ENCODE measurements at places on chromosomes 12 and 14.

DNA sequence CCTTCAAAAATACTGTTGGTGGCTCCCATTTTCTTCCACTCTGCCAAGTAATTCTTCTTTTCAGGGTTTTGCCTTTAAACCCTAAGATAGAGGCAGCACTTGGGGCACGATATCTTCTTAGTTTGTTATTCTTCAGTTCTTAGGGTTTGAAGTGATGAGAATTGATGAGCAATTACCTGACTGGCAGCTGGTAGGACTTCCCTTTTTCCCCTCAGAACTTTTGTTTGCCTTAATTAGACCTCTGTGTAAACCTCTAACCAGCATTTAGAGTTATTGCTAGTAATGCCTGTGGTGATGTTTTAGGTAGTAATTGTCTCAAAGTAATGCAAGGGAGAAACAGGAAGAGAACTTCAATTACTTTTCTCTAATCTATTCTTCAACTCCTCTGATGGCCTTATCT is 683.5 kb downstream of the RPL10L start:
- no peak for DNase-seq

- peak; percentile 2 for DNase-seq
These were observed 197.0 kb downstream of the DAD1 start for GRCh38 chr14:22391908-22392565.

DNA sequence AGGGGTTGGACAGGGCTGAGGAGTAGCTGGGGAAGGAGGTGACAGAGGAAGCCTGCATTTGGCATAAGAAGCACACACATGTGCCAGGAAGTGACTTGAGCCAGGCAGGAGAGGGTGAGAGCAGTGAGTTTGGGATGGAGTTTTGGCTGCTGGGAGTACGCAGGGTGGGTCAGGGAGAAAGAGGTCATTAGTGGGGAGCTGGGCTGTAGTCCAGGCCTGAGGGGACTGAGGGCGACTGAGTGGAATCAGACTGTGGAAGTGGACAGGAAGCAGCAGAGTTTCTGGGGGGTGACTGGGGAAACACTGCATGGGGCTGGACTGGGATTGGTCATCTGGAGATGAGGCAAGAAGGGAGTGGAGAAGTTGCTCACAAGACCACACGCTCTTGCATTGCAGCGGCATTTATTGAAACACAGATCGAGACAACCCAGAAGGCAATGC is 7.6 kb downstream of the KRT85 start:
- no peak for DNase-seq

DNA sequence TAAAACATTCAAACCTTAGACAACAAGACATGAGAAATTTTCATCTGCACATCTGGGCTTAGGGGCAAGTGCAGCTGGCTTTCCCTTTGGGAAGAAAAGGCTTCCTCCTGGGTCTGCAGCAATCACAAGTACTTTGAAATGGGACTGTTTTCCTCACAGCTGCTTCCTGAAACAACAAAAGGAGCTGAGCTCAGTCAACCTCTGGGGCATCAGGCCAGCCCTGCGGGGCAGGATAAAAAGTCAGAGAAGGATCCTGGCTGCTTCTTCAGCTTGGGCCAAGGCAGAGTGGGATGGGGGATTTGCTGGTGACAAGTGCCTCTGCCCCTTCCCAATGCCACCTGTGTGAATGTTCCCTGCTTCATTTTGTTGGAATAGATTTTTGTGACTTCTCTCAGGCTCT is 16.2 kb upstream of the SDR39U1 start:
- DNase-seq, result no peak

- DNase-seq, result no peak
These were observed 221.2 kb downstream of the NELL2 start for GRCh38 chr12:44654646-44655639.

GRCh38 chr12:131135786-131136538 is 182.3 kb downstream of the ADGRD1 start:
- DNase-seq, result no peak

- no peak for DNase-seq
These were observed 230.2 kb upstream of the NAV3 start for GRCh38 chr12:77600468-77600843.

DNA sequence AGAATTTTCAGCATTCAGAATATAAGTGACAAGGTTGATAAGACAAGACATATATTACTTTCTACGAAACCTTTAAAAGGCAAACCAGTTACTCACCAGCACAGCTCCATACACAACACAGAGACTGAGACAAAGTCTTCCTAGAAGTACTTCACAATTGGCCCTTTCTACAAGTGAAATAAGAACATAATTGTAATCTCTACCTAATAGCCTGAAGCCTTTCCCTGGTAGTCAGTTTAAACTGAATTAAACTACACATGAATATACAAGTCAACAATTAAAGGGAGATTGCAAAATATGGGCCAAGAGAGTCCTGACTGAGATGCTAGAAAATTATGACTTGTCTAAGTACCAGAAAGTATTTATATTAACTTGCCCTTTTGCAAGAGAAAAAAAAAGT is 95.9 kb downstream of the PUS7L start:
- DNase-seq, result no peak

- no peak for DNase-seq
These were observed 20.2 kb downstream of the ADGRD1 start for GRCh38 chr12:130973906-130974305.

DNA sequence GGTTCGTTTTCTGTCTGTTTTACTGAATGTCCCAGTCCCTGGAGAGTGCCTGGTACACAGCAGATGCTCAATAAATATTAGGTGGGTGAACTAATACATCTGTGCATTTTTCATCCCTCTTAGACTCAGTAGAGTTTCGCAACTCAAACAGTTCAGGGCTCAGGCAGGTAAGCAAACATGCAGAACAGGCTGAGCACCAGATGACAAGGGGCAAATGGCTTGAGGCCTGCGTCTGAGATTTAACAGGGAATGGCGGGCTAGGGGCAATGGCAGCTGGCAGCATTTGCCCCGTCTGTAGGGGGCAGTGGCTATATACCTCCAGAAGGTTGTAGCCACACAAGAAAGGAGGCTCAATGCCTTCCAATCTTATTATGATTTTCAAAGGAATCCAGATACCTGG is 8.6 kb upstream of the RAN start:
- DNase-seq, result no peak

- no peak for DNase-seq
These were observed 67.6 kb downstream of the PIWIL1 start for GRCh38 chr12:130405332-130405731.

GRCh38 chr14:89955022-89955744 is 544 bp upstream of the TDP1 start:
- no peak for DNase-seq

DNA sequence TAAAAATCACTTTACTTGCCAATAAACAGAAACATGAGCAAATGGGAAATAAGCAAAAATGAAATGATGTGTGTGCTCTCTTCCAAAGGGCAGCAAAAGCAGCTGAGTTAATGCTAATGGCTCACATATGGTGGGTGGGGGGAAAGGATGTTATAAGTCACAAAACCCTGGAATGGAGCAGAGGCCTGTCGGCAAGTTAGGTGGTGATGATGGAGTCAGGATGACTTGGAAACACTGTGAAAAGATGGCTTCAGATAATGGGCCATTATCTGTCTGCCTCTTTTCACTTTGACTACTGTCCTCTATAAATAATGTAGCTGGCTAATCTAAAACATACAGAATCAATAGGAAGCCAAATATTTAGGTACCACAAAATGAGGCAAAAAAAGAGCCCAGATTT is 228.7 kb downstream of the APAF1 start:
- no peak for DNase-seq

GRCh38 chr14:75063013-75063412 is 811 bp downstream of the ACYP1 start:
- no peak for DNase-seq

DNA sequence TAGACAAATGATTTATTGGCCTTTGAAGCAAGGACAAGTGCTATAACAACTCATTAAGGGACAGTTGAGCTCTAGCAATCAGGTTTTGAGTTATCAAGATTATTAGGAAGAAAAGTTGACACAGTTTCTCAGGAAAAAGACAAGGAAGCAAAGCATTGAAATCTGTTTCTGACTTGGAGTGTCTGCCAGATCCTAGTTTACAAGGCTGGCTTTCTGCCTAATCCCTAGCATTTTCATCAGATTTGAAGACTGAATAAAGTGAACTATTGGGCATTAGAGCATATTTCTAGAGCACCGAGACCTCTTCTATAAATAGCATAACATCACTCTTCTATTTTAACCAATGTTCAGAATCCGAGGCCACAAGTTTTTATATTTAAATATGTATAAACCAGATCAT is 7.0 kb downstream of the SYT1 start:
- no peak for DNase-seq

- DNase-seq, result no peak
These were observed 15.8 kb downstream of the FOXA1 start for GRCh38 chr14:37579274-37579673.

- no peak for DNase-seq
These were observed 26.4 kb downstream of the KCNK13 start for GRCh38 chr14:90088176-90088575.

DNA sequence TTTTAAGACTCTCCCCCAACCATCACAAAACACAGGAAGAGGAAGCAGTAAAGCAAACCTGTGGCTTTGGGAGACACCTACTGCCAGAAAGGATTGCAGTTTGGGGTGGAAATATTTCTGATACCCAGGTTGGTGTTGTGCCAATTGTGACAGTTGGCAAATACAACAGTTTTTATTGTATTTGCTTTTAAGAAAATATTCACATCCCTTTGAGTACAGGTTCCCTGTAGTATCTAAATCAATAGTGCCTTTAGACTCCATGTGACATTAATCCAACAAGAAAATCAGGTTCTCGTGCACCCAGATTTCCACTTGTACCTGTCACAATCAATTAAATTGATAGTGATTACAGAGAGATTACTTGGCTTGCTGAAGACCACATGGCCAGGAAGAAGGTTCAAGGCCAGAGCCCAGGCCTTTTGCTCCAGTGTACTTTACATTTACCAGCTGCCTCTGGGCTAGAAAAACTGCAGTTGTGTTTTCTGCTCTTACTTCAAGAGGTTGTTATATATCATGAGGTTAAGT is 361.2 kb downstream of the ATP23 start:
- DNase-seq, result no peak

DNA sequence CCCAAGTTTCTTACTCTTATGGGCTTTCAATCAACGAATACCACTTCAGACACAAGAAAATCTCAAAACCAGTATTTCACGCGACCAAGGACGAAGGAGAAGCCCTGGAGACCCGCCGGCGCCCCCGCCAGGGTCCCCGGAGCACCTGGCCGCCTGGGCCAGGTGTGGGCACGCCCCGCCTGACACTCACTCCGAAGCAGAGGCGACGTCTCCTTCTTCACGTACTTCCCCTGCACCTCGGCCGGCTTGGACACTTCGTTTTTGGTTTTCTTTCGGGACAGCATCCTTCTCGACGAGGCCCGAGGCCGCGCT is 466 bp downstream of the SAV1 start:
- no peak for DNase-seq

DNA sequence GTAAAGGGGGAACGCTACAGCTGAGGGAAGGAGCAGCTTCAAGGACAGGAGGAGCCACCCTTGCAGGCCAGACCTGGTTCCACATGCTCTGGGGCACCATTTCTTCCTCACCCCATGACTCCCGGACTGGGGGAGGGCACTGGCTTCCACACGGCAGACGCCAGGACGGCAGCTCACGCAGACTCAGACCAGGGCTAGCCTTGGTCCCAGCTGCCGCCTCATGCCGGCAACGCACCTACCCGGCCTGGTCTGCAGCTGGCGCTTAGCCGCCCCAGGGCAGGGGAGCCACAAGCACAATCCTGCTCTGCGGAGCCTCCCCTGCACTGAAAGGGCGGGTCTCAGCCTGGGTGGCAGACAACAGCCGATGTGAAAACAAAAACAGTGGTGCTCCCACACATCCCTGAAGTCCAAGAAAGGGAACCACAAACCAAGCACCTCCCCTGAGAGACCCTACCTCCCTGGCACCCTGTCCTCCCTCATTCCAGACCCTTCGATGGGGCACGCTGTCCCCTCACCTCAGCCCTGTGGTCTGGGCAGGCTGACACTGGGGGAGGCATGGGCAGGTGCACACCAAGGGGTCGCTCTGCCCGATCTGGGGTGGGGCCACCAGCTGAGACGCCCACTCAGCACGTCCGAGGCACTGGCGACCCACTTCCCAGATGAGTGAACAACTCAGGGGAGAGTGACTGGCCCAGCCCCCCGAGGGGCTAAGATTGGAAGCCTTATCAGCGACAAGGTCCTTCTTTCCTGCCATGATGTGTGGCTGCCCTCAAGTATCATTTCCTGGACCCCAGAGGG is 65.0 kb downstream of the CHGA start:
- DNase-seq, result no peak

DNA sequence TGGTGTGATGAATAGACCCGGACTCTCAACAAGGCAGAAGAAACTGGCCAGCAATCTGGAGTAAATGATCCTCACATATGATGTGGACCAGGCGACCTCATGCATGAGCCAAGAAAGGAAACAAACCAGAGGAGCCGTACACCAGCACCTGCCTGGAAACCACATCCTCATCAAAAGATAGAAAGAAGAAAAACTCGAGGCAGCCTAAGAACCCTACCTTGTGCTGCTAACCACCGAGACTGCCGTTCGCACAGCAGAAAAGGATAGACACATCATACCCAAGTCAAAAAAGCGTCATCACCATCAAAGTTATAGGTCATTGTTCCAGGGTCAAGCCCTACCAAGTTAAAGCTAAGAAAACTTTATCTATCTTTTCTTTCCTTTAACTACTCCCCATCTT is 66.7 kb downstream of the RESF1 start:
- no peak for DNase-seq

GRCh38 chr12:2629051-2629450 is 165.7 kb upstream of the FKBP4 start:
- no peak for DNase-seq

- no peak for DNase-seq
These were observed 71.7 kb downstream of the CCDC92 start for GRCh38 chr12:123900871-123901376.

DNA sequence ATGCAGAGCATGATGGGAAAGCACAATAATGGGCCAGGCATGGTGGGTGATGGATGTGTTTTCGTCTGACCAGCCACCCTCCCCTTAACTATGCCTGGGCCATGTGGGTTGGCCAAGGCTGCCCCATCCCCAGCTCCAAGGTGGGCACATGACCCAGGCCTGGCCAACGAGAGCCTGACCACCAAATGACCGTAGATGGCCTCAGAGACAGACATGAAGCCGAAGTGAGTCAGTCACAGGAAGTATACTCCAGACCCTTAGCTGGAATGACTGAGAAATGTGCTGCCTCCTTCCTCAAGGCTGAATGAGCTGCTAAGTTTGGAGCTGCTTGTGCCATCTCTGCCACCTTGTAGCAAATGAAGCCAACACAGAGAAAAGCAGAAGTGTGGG is 233.6 kb downstream of the BCL11B start:
- no peak for DNase-seq

GRCh38 chr12:101862245-101862644 is 15.1 kb upstream of the DRAM1 start:
- DNase-seq, result no peak

GRCh38 chr12:93896427-93896826 is 219.3 kb downstream of the CRADD start:
- DNase-seq, result no peak
